ENCODE measurements at places on chromosomes 11 and 22.

- no peak for DNase-seq
Observed at GRCh38 chr11:125083312-125084056, 20.4 kb downstream of the SLC37A2 start.

DNA sequence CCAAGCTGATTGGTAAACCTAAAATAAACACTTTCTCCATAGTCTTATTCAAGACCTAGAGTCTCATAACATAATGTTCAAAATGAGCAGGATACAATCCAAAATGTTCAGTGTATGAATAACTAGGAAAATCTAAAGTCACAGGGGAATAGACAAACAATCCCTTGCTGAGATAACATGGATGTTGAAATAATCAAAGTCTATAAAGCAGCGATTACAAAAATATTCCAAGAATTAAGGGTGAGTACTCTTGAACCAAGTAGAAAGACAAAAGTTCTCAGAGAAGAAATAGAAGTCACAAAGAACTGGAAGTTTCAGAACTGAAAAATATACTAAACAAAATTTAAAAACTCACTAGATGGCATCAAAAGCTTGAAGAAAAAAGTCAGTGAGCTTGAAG, 561.0 kb downstream of the INSC start:
- no peak for DNase-seq

GRCh38 chr11:120819437-120820365, 204.2 kb upstream of the TBCEL start:
- DNase-seq, result no peak

- DNase-seq, result peak; percentile 55
Observed at GRCh38 chr11:90204832-90205646, 17.8 kb downstream of the CHORDC1 start.

DNA sequence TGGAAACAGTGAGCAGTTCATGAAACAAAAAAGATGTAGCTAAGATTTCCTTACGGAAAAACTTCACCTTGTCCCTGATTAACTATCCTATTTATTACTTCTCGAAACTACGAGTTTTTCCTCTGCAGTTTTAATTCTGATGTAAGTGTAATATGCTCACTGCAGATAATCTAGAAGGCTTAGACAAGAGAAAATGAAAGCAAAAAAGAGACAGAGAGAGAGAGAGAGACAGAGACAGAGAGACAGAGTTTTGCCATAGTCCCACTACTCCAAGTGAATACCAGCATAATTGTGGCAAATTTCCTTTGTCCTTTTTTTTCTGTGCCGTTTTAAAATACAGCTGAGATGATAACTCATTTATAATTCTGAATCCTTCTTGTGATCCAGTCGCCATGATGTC, 24.8 kb downstream of the FSHB start:
- no peak for DNase-seq

DNA sequence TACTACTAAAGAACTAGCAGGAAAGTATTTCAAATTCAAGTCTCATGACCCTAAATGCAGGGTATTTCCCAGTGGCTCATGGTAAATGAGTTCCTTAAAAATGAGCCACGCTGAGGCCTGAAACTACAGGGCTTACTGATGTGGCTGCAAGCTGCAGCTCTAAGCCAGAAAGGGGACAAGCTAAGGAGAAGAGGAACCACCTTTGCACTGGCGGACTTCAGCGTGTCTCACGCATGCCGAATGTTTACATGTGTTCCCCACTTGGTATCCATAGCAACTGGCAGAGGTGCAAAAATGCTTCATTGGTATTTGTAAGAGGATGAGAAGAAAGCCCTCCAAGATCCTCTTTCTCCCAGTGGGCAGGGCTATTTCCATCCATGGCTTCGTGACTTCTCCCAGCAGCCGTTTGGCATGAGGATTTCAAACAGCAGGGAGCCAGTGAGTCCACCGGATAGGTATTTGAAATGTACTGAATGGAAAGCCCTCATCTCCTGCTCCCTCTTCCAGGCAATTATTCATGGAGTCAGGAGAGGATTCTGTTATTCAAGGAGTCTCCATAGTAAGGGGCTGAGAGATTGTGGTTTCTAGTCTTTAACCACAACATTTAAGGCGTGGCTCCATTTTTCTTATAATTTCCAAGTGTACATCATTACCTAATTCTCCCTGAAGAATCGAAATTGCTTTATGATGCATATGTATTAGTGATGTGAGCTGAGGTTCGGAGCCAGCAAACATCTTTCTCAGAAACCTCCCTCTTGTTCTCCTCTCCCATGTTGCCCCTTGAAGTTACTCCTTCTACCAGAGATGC, 55.3 kb upstream of the CD44 start:
- peak; percentile 54 for DNase-seq

DNA sequence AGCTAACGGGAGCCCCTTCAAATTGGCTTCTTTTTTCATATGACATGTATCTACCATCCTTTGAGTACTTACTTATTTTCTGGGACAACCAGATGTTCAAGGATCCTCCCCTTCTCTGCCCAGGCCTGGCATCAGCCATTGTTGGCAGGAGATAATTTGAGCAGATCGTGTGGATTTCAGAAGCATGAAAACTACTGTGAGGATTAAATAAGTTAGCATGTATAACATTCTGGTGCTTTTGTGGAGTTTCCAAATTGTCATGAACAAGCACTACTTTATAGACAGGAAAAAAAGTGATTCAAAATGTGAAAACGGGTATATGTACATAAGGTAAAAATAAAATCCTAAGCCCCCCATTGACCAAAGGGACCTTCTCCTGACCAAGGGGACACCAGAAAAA, 2.1 kb upstream of the NADSYN1 start:
- DNase-seq, result no peak

DNA sequence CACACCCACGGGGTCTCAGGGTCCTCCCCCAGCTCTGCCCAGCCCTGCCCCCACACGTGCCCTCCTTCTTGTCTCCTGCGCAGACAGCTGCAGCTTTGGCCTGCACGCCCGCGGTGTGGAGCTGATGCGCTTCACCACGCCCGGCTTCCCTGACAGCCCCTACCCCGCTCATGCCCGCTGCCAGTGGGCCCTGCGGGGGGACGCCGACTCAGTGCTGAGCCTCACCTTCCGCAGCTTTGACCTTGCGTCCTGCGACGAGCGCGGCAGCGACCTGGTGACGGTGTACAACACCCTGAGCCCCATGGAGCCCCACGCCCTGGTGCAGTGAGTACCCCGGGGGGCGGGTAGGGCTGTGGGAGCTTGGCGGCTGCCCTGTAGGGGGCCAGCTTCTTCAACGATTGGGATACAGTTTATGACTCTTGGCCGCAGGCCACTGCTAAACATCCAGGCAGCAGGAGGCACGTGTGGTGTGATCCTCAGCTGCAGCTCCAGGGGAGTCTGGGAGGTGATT, 30.8 kb downstream of the ST14 start:
- no peak for DNase-seq

- no peak for DNase-seq
Observed at GRCh38 chr11:126460417-126461095, 105.1 kb downstream of the ST3GAL4 start.

- DNase-seq, result no peak
Observed at GRCh38 chr11:99494065-99494464, 473.3 kb downstream of the CNTN5 start.

GRCh38 chr11:123740787-123741158, 687 bp downstream of the ZNF202 start:
- DNase-seq, result no peak

DNA sequence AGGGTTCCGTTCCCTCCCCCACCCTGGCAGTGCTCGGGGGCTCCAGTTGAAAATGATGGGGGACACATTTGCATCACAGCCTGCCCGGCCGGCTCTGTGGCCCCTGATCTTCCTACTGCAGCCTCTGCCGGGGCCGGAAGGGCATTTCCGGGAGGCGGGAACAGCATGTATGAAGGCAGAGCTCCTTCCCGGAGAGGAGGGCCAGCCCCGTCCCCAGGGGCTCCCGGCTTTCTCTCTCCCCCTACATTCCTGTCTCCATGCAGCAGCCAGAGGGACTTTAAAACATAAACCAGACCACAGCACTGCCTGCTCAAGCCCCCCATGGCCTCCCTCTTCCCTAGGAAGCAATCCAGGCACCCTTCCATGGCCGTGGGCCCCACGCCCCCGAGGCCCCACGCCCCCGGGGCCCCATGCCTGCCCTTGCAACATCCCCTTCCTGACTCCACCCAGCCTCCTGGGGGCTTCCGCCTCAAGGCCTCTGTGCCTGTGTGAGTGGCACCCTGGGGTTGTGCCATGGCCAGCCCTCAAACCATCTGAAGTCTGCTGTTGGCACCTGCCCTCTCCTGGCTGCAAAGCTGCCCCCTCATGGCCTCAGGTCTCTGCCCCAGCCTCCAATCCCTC, 73.1 kb downstream of the CDKN1C start:
- DNase-seq, result peak; percentile 51

DNA sequence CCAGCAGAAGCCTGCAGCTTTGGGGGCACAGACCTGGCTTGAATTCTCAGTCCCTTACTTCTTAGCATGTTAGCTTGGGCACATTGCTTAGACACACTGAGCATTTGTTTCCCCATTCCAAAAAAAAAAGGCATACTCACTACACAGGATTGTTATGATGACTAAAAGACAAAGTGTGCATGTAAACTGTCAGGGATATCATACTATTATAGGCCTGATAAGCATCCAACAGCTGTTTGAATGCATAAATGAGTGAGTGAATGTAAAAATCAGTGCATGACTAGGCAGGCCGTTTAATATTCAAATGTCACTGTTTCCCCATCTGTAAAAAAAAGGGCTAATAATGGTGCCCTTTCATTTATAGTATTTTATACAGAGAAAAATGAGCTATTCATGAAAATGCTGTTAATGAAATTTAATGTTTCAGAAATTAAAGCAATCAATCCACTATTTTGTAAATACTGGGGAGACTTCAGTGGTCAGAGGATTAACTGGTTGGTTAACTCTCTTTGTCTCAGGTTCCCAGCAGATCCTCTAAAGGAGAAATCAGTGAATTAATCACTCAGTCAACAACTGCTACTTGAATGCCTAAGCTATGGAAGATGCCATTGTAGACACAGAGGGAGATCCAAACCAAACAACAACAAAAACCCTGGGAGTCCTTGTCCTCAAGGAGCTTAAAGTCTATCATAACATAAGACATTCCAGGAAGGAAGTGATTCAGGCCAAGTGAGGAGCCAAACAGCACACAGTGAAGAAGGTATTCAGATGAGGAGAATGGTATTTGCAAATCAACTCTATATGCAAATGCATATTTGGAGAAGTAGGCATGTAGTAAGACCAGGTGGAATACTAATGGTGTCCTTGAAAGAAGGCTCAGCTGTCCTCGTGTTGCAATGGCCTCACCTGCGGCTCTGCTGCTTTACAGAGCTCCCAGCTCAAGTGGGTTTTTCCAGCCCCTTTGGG, 26.8 kb downstream of the BARX2 start:
- DNase-seq, result no peak

DNA sequence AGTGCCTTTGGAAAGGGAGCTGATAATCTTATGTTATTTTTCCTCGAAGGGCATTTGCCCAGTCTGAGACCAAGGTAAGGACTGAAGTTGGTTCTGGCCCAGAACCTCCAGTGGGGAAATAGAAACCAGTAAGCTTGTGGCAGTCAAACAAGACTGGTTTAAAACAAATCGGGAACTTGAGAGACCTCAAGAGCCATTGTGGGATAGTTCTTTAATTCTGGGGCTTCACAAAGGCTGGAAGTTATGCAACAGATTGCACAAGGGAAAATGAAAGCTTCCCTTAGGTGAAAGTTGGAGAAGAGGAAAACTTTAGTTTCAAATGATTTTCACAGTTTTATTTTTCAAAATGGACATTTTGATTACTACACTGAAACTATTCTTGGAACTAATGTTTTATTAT, 33.5 kb upstream of the RAB38 start:
- DNase-seq, result no peak

- peak; percentile 53 for DNase-seq
Observed at GRCh38 chr11:8282631-8283030, 19.0 kb upstream of the LMO1 start.

GRCh38 chr11:123321636-123322035, 108.4 kb upstream of the GRAMD1B start:
- DNase-seq, result no peak

- DNase-seq, result no peak
Observed at GRCh38 chr22:27768027-27768653, 33.4 kb downstream of the MN1 start.

DNA sequence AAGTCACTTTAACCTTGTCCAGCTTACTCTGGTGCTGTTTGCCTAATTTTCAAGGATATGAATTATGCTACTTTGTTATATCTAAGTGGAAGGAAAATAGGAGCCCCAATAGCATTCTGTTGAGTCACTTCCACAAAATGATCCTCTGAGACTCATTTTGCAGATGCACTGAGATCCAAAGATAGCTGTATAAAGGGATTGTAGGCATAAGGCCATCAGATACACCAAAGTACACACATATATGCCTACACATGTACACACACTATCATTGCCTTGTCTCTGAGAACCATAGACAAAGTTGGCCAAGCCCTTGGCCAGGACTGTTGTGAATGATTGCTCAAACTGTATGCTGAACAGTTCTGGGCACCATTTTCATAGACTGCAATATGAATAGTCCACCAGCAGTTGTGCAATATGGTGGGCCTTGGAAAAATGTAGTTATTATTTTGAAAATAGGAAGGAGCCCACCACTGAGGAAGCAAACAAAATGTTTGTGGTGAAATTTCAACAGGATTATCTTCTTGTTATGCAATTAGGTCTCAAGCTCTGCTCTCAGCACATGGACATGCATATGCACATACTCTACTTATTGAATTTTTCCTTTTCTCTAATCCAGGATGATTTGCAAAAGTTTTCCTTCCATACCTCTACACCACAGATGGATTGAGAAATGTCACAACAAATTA, 186.0 kb upstream of the CTSC start:
- no peak for DNase-seq

All from ELF-1 (cell line).